CD4-positive, alpha-beta T cell treated with Interleukin-4 for 4 hours (primary cell): ENCODE measurements at places on chromosomes 2 and 18.

DNA sequence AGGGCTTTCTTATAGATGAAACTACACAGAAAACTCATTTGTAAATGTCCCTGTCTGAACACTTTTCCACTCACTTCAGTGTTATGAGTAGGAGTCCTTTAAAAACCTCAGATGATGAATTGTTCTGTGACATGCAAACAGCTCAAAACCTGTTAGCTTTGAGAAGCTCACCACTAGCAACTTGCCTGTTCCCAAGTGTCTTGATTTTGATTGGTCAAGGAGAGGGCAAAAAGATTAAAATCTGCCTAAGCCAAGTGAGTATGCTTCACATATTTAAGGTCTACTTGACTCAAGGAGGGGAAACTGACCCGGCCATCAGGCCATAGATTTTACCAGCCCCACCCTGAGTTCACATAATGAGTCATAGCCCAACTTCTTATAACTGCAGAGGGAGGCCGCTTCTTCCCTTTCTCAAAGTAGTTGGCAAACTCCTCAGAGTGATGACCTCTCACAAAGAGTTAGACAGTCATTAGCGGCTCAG is 45.2 kb upstream of the MEIS1 start:
- no peak for DNase-seq

DNA sequence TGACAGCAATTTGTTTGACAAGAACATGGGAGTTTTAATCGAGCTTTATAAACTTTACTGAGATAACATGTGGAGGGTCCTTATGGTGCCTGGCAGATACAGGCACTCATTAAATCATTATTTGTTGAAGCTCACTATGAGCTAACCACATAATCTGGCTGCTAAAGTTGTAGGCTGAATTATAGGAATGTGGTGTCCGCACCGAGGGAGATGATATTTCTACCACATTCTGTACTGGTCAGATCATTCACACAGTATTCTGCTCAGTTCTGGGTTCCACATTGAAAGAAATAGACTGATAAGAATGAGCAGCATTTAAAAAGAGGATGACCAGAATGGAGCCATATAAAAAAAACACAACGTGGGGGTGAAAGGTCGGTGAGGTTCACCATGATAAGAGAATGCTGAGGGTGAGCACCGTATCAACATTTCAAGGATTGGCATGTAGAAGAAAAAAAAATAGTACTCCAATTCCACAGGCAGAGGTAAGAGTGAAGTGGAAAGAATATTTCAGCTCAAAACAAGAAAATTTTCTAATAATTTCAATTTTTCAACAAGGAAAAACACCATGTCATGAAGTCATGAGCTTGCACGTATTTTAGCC is 54.4 kb downstream of the TMEFF2 start:
- no peak for DNase-seq

GRCh38 chr2:170255137-170255536 is 77.2 kb downstream of the MYO3B start:
- no peak for DNase-seq

DNA sequence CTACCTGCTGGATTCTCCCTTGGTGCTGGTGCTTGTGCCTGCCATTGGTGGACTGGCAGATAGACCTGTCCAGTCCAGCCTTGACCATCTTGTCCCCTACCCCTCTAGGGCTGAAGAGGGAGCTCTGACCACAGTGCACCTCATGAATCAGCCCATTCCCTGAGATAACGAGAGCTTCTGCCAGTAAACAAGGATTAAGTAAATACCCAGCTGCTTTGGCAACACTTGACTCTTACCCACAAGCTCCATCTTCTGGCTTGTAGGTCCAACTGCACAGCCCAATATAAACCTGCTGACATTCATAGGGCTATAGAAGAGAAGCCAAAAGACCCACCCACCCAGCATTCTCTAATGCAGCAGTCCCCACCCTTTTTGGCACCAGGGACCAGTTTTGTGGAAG is 186.4 kb downstream of the PIK3C3 start:
- no peak for DNase-seq

DNA sequence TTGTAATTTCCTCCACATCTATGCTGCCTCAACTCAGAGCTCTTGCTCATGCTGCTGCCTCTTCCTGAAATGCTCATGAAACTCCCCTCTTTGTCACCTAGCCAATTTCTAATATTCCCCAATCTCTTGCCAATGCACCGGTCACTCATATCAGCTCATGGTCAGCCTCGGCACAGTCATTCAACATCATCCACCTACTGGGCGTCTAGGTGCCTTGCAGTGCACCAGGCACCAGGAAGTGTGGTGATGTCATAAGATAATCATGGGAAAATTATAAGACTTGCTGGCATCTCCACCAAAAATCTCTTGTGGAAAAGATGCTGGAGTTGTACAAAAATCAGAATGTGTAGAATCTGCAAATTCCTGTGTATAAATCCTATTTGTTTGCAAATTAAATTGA is 52.6 kb upstream of the RAB27B start:
- no peak for DNase-seq

- no peak for DNase-seq
Measured at GRCh38 chr2:45169339-45170190, 160.3 kb upstream of the SIX2 start.

DNA sequence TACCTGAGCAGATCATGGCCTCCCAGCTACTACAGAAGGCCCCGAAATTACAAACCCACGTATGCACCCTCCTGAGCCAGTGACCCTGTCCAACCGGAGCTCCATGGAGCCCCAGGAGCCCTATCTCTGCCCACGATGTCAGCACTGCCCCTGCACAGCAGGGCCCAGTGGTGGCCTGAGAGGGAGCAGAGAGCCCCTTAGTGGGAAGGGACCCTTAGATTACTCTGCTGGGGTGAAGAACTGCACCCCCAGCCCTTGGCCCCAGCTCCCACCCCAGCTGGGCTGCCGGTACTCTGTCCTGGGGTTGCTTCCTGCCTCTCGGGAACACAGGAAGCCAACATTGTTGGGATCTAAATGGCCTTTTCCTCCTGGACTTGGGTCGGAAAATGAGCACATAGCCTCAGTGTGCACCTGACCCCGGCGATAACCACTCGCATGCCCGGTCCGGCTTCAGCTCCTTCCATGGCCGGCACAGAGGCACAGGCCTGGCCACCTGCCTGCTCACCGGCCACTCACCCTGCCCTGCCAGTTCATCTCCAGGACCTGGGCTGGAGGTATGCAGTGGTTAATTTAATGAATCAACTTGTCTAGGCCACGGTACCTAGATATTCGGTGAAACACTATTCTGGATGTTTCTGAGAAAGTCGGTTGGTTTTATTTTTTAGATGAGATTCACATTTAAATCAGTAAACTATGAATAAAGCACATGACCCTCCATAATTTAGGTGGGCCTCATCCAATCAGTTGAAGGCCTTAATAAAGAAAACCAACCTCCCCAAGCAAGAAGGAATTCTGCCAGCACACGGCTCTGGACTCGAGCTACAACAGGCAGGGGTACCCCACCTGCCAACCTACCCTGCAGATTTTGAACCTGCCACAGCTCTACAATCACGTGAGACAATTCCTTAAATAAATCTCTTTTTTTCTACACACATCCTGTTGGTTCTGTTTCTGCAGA is 19.2 kb downstream of the TNS1 start:
- no peak for DNase-seq

DNA sequence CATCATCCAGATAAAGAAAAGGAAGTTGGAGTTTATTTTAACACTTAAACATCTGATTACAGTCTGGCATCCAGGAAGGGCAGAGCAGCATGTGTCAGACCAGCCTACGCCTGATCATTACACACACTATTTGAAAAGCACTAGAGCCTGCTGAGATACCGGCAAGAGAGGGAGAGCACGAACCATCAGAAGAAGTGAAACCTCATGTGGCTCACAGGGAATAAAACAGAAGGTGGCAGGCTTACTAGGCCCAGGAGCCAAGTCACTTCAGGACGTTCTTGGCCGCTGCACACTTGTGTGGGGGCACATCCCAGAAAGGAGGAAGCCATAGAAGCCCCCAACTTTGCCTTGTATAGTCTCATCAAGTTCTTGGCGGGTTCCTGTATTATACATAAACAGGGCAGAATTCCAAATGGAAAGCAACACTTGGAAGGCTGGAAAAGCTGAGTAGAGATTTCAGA is 105.5 kb downstream of the UGGT1 start:
- DNase-seq = no peak

DNA sequence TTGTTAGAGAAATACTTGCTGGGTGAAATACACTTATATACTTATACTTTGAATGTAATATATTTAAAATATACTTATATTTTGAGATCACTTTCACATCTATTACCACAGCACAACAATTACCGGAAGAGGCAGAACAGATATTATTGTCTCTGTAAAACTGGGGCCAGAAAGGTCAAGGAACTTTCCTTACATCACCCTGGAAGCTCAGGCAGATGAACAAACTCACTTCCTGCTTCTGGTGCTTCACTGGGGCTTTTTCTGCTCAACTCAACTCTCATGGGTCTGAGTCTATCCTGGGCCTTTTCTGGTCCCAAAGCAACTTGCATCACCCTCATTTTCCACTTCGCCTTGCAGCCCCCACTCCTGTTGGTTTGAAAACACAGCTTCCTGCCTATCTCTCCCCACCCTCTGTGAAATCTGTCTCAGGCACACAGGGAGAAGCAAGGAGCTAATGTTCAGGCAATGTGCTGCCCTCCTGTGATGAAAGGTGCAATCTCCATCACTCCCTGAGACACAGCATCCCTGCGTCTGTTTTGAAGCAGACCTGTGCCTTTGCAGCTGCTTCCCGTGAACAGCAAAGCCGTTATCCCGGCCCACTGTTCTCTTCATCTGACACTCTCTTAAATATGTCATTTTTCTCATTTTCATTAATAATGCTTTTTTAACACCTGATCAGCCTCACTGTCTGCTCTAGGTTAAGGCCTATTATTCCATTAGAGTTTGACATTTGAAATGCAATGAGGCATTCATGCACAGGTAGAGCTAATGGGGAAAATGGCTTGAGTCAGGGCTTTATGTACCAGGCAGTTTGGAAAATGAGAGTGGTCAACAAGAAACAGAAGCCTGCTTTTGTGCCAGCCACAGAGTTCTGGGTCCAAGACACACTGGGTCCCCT is 251.9 kb upstream of the CHAC2 start:
- DNase-seq = no peak

- no peak for DNase-seq
Measured at GRCh38 chr2:172089005-172089504, 3.7 kb downstream of the DLX1 start.

DNA sequence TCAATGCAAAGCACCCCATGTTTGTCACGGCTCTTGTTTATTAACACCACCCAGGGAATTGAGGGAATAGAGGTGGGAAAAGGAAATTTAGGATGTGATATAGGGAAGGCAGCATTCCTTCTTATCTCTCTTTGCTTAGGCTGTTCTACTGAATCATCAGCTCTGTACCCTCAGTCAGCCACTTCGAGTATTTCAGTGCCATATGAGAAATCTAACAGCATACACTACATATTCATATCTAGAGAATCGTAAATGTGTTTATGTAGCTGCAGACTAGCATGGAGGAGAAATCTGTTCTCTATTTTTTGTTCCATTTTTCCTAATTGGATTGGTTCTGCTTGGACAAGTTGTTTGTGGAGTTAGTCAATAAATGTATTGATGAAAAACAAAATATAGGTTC is 187.8 kb downstream of the CTNNA2 start:
- DNase-seq = no peak

DNA sequence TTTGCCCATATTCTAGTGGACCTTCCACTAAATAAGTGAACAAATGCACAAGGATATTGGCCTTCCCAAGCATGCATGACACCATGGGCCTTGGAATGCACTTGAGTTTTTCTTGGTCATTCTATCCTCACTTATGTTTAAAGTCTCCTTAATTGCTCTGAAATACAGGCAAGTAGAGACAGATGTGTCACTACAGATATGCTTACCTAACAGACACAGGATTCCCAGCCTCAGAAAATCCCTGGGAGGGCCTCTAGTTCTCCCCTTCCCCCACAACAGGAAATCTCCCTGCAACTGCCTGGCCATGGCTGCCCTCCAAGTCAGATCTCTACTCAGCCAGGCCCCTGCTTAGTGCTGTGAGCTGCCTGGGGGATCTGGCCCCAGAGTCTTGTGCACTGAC is 445.2 kb downstream of the IRS1 start:
- no peak for DNase-seq

GRCh38 chr2:59691518-59692190 is 861.8 kb downstream of the BCL11A start:
- DNase-seq = no peak

- DNase-seq = no peak
Measured at GRCh38 chr2:8368463-8368862, 313.4 kb upstream of the ID2 start.

DNA sequence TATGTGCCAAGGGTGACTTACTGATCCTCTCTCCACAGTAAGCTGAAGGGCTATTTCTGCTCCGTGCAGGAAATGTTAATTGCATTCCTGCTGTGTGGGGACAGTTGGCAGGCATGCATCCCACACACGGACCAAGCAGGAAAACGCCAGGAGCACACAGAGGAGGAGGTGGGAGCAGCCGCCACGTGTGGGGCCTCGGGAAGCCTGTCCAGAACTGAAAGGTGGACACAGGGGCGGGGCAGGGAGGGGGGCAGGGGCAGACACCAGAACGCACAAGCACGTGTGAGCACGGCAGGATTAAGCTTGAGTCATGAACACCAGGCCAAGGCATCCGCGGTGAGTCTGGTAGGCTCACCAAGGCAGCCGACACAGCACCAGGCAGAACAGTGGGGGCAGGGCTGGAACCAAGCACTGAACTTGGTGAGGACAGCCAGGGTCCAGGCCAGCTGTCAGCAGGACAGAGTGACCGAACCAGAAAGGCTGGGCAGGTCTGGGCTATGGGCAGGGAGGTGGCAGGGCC is 177.1 kb downstream of the EIPR1 start:
- DNase-seq = no peak

GRCh38 chr2:207695293-207695692 is 16.1 kb upstream of the CCNYL1 start:
- no peak for DNase-seq

DNA sequence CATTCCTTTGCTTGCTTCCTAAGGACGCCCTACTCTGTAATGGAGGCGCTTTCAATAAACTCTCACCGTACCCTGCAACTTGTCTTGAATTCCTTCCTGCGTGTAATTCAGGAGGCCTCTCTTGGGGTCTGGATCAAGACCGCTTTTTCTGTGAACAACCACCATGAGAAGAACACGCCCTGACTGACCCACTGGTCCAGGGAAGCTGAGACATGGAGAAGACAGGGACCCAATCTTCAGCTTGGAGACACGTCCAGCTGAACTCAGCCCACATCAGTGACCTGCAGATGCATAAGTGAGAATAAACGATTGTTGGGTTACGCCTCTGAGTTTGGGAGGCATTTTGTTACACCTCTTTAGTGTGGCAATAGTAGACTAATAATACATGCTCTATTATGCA is 7.8 kb upstream of the NARS1 start:
- DNase-seq = no peak

DNA sequence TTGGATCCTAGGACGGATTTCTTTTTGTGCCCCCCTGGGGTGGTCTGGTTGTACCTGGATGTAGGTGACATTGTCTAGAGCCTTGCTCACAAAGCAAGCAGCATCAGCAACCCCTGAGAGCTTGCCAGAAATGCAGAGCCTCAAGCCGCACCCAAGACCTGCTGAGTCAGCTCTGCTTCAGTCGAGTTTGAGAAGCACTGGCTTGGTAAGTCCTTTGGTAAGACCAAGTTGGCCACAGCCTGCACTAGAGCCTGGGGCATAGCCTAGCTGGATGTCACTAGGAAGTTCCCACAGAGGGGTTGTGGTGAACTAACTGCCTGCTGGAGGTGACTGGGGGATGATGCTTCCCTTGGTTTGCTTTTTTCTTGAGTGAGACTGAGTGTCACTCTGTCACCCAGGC is 6.2 kb downstream of the ABCG5 start:
- no peak for DNase-seq
